Stimulated activated CD4-positive, alpha-beta T cell treated with anti-CD3 and anti-CD28 coated beads, Interleukin-2, amount 100 ng/mL, for 48 hours (primary cell): ENCODE measurements at places on chromosomes 16 and 17.

DNA sequence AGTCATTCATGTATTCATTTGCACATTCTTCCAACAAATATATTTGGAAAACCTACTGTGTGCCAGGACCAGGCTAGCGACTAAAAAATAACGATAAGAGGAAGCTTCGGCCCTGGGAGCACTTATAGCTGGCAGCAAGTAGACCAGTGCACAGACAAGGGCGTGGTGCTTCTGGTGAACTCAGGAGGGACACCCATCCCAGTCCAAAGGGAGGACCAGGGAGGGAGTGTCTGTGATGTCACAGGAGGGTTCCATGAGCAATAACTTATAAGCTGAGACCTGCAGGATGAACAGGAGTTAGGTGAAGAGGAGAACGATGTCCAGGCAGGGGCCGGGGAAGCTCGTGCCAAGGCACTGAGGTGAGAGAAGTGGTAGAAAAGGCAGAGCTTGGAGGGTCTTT, 17.4 kb upstream of the PHOSPHO1 start:
- DNase-seq = no peak

DNA sequence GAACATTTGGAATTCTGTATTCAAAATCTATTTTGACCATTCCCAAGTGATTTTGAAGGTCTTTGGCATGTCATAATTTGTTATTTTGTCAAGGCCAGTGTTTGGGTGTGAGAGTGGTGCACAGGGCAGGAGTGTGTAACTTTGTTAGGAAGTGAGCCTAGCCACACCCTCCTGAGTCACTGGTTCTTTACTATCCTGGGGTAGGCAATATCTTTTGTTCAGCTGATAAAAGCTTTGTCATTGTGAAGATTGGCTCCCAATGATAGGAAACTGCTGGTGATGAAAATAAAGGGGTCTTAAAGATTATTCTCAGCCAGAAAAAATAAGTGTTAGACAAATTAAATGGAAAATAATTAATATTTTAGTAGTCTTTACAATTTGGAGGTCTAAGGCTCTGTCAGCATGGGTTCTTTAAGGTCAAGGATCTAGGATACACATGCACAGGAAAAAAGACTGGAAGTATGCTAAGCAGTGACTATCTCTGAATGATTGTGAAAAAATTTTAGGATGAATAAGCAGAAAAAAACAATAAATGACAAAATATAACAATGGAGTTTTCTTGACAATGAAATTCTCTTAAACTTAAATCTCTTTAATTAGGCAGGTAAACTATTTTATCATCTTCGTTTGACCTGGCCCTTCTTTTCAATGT, 5.1 kb downstream of the UBN1 start:
- DNase-seq = no peak

DNA sequence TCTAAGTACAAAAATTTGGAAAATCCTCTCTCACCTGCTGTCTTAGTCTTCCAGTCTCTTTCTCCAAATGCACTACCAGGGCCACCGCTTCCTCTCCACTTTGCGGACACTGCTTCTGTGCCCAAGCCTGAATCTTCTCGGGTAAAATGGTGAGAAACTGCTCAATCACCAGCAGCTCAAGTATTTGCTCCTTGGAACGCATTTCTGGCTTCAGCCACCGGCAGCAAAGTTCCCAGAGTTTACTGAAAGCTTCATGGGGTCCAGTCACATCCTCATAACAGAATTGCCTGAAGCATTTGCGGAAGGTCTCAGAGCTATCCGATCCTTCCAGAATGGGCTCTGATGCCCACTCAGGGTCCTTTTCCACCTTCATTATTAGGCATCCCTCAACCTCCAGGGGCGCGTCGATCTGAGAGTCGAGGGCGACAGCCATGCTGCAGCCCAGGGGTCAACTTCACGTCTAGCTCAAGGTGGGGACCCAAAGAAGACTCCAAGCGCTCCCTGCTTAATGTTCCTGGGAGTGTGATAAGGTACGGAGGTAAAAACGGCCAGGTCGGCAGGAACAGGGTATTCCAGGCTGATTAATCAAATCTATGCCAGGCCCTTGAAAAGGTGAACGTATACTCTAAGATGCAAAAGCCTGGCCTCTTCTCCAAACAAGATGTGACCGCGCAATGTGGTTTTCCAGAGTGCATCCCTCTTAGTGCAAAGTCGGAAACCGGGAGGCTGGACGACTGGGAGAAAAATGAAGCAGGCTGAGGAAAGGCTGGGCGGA, 763 bp downstream of the ZKSCAN2 start:
- peak; percentile 3 for DNase-seq

- DNase-seq = no peak
These were observed 76.4 kb downstream of the WWP2 start for GRCh38 chr16:69838489-69838888.

DNA sequence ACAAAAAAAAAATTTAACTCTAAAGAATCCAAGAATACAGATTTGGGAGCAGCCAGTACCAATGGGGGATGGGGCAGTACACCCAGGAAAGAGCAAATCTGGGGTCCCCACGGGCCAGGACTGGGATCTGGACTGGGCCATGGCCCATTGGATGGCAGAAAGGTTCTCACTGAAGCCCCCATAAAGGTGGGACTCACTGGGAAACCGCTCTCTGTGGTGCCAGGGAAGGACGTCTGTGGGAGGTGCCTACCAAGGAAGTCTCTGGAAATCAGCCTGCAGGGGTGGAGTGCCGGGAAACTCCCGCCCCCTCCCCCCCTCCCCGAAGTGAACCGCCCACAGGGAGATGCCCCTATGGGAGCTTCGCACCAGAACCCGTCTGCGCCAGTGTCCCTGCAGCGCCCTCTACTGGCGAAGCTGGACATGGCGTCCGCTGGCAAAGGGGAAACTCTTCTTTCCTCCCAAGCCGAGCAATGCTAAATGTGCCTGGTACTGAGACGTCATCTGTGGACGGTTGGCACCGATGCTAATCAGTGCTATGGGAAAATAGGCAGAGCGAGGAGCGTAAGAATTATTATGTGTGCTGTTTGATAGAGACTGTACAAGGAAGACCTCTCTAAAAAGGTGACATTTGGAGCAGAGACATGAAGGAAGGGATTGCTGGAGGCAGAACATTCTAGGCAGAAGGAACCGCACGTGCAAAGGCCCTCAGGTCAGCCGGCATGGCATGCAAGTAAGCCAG, 671.1 kb downstream of the WWOX start:
- DNase-seq = peak; percentile 88

DNA sequence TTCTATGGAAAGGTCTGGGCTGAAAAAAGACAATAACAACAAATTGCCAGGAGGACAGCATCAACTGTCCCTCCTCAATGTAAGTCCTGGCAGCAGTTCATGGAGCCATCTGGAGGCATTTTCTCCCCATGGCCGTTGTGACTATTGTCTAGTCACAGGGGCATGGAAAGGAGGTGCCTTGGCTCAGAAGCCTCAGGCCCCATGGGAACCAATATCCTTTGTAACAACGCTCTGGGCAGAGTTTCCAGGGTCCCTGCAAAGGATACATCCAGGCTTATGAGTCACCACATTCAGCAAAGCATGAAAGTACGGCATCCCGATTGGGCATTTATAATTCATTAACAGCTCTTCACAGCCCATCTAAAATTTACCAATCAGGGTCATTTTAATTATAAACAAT, 85.2 kb downstream of the GLG1 start:
- DNase-seq = no peak

- peak; percentile 36 for DNase-seq
These were observed 51.2 kb upstream of the CDH5 start for GRCh38 chr16:66315210-66315825.

DNA sequence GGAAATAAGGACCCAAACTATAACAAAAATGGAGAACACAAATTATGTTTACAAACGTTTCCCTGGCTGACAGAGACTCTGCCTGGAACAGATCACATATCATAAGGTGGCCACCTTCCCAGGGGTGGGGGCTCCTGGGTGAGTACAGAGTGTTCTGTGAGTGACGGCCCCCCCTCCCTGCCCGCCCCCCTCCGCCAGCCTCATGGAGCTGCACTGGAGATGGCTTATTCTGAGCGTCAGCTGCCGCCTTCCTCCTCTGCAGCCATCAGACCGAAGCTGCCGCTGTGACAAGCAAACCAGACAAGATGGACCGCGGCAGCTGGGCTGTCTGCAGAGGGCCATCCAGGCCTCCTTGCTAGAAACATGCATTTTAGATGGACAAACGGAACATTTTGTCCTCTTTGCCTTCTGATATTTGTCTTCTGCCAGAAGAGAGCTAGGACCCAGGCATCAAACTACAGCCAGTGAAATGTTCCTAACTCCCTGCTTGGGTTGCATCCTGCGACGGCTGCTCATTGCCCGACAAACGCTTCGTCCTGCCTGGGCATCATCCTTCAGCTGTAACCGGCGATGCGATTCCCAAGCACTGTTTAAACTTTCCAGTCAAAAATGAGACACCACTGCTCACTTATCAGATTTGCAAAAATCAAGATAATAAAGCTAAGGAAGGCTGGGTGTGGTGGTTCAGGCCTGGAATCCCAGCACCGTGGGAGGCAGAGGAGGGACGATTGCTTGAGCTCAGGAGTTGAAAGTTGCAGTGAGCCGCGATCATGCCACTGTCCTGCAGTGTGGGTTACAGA, 15.3 kb upstream of the RPTOR start:
- no peak for DNase-seq

DNA sequence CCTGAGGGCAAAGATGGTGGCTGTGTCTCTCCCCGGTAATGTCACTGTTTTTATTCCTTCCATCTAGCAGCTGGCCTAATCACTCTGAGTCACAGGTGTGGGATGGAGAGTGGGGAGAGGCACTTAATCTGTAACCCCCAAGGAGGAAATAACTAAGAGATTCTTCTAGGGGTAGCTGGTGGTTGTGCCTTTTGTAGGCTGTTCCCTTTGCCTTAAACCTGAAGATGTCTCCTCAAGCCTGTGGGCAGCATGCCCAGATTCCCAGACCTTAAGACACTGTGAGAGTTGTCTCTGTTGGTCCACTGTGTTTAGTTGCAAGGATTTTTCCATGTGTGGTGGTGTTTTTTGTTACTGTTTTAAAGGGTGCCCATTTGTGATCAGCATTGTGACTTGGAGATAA, 5.5 kb upstream of the RAPGEFL1 start:
- no peak for DNase-seq

- no peak for DNase-seq
These were observed 308.4 kb downstream of the ZFHX3 start for GRCh38 chr16:72739577-72739976.

GRCh38 chr16:50299508-50300105, 33.3 kb downstream of the ADCY7 start:
- no peak for DNase-seq

DNA sequence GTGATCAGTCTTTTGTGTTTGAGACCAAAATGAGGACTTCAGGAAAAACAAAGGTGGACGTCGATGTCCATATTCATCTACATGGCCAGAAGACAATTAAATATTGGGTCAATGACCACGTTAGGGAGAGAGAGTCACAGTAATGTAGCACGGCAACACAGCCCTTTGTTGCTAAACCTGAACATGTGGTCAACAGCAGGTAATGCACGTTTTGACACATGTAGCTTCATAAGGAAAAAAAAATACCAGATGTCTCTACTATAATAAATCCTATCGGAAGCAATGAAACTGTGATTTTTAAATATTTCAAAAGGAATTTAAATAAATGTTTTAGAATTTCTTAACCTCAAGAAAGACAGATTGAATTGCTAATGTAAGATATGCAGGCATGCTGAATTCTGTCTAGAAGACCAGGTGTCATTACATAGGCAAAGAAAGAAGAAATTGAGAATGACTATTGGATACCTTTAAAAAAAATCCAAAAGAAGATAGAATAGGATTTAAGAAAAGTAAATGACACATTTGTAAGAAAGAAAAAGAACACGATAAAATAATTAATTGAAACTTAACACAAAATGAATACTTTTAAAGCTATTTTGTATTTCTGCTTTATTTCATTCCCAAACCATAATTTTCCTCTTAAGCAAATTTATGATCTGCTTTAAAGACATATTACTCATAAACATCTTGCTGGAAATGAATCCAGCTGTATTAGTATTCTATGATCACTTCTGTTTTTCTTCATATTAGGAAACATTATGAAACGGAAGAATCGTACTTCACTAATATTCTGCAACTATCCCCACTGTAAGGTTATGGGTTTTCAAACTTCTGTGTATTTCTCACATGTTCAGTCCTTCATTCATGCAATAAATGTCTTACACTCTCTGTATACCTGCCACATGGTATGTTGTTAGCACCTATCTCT, 30.1 kb downstream of the ABCA8 start:
- no peak for DNase-seq

GRCh38 chr17:3818786-3819185, 17.8 kb upstream of the ITGAE start:
- DNase-seq = no peak

DNA sequence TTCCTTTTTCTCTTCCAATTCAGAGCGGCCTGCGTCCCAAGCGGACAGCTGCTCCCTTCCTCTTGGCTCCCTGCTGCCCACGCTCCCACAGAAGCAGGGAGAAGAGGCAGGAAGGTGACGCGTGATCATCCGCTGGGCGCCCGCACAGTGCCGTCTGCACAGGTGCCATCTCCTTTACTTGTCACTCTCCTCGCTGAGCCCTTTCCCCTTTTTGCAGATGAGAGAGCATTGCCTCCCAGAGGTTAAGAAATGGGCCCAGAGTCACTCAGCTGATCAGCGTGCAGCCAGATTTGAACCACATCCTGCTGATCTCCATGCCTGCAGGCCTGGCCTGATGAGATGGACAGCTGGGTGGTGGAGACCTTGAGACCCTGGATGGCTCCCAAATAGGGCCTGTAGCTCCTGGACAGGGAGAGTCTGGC, 299.8 kb downstream of the SEC14L1 start:
- no peak for DNase-seq

GRCh38 chr16:266258-267164, 9.2 kb downstream of the RGS11 start:
- DNase-seq = no peak

DNA sequence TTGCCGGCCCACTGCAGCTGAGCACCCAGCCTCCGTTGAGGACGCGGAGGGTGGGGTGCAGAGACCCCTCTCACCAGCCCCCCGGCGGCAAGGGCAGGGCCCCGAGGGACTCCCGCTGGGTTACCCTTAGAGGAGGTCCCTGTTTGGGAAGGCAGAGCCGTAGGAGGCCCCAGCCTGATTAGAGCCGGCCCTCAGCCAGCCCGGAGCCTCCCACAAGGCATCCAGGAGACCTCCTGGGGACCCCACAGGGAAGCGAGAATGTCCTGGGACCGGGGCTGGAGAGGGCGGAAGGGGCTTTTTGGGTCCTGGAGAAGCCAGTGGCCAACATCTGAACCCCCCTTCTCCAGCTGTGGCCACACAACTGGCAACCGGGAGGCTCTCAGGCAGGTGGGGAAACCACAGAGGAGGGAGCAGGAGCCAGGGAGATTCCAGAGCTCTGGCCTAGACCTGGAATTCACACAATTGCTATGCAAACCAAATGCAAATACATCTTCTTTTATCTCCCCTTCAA, 21.7 kb upstream of the SP6 start:
- no peak for DNase-seq

DNA sequence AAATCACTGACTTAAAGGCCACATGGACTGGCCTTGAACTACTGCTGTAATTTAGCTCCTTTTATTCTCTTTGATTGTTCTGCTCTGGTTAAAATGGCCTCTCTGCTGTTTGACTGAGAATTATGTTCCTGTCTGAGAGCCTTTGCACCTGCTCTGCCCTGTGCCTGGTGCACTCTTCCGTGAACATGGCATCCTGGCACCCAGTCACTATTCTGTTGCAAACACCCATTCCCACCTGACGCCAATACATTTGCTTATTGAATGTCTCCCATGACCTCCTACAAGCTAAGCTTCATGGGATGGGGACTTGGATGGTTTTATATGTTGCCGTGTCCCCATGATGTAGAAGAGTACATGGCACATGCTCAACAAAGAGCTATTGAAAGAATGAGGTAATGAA, 20.1 kb downstream of the HSD17B2 start:
- no peak for DNase-seq

GRCh38 chr16:81107511-81107910, 11.3 kb upstream of the GCSH start:
- DNase-seq = no peak

GRCh38 chr17:49926886-49927285, 42.1 kb upstream of the DLX4 start:
- no peak for DNase-seq
